ENCODE measurements at places on chromosomes 3 and 15.
A peak's percentile ranks its signal among the peaks of the same experiment; 100 is the strongest.

DNA sequence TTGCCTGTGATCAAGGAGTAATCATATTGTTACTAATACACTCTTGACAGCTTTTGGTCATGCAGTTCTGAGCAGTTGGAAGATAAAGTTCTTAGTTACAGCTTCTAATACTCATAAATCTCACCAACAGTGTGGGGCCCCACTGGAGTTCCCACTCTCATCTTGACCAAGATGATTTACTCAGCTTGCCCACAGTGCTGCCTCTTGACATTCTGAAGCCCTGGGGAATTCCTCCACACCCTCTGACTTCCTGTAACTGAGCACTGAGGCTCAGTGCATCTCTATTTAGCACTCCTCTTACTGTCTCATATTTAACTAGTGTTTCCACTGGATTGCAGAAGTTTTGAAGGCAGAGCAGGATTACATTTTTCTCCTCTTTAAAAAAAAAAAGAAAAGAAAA, 1.9 kb upstream of the ARL6IP5 start:
- DNase-seq = peak; percentile 66

- no peak for DNase-seq
These were observed 58.8 kb downstream of the ASB7 start for GRCh38 chr15:100661156-100661555.

DNA sequence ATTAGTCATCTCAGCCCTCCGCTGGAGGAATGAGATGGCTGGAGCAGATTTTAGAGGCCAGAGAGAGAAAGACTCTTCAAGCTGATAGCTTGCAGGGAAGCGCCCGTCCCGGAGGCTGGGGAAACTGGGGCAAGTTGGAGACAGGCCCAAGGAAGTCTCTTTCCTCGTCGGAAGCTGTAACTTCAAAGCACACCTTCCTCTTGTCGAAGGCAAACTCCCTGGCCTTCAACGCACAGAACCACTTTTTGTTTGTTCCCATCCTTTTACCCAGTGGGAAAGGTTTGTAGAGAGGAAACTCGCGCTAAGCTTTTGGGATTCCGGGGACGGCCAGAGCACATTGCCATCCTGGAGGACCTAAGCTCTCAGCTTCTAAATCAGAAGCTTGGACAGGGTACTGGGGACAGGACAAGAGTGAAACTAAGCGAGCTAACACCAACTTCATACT, 900 bp upstream of the EOMES start:
- no peak for DNase-seq

GRCh38 chr15:94282269-94283250, 51.2 kb downstream of the MCTP2 start:
- no peak for DNase-seq

DNA sequence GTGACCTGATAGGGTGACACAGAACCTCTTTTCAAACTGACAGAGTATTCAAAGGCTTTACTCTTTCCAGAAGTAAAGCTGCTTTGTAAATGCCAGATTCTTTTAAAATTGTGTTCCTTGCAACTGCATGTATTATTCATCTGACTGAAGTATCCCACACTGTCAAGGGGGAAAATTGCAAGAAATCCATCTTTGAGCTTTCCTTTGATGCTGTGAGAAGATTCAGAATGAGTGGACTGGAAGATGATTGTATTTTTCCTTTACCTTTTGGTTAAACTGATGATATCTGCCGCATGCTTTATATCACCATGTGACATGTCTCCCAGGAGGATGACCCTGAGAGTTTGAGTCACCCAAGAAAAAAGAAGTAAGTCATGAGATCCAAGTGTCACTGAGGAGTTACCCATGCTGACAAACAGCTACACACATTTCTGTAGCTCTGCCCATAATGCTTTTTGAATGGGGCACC, 250.8 kb upstream of the CBLB start:
- peak; percentile 9 for DNase-seq

DNA sequence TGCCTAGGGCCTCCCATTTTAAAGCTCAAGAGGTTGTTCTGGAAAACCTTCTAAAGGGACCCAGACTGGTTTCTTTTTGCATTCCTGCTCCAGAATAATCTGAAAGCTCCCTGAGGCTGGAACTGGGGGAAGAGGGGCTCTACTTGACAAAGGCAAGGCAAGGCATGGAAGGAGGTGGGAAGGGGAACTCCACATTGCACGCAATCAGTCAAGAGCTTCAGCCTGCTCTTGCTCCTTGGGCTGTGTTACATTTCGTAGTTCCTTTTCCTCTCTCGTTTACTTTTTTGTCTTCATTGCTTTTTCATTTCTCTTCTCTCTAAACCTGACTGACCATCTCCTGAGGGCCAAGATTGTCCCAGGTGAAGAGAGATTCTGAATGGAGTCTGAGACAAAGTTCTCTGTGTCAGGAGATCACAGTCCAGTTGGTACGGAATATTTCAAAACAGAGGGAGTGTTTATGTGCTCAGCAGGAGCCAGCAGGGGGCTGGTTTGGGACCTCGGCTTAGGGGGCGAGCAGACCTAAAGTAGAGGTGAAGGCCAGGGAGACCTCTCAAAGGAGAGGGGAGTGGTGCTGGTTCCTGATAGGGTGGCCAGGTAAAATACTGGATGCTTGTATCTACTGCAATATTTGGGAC, 6.0 kb upstream of the KCTD6 start:
- DNase-seq = no peak

- no peak for DNase-seq
These were observed 49.5 kb downstream of the CYP11A1 start for GRCh38 chr15:74317820-74318375.

- no peak for DNase-seq
These were observed 29.4 kb downstream of the POLR2M start for GRCh38 chr15:57735891-57736290.

- DNase-seq = peak; percentile 19
These were observed 460 bp upstream of the ZMAT3 start for GRCh38 chr3:179072100-179072438.

DNA sequence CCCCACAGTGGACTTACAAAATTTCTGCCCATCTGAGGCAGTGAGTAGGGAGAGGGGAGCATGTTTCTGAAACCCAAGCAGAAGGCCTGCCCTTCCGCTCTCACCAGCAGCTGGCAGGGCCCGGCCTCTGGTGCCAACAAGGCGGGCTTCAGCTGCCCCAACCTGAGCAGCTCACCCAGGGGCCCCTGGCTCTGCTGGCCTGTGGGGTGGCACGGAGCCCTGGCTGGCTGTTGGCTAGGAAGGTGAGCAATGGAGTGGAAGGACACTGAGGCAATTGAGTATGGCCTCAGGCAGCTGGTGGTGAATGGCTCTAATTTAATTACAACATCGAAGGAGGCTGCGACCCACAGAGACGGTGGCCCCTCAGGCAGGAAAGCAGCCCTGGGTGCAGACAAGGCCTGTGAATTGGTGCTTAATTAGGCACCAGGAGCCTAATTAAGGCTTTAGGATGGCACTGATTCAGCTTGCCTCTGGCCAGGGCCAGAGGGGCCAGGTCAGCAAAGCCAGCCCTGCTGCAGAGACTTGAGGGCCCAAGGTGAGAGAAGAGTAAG, 60.9 kb downstream of the ST8SIA2 start:
- no peak for DNase-seq

GRCh38 chr3:77038930-77039605, 831 bp upstream of the ROBO2 start:
- DNase-seq = no peak

DNA sequence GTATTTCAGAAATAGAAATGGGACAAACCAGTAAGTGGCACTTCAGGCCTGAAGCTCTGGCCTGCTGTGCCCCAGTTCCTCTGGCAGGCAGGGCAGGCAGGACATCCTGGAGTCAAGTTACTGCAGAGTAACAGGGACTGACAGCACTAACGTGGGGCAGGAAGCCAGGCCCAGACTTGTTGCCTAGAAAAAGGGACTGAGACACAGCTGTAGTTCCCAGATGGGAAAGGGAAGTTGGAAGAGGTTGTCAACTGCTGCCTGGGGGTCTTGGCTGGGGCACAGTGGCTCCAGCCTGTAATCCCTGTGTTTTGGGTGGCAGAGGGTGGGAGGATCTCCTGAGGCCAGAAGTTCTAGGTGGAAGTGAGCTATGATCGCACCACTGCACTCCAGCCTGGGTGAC, 171.9 kb downstream of the FMN1 start:
- DNase-seq = no peak

DNA sequence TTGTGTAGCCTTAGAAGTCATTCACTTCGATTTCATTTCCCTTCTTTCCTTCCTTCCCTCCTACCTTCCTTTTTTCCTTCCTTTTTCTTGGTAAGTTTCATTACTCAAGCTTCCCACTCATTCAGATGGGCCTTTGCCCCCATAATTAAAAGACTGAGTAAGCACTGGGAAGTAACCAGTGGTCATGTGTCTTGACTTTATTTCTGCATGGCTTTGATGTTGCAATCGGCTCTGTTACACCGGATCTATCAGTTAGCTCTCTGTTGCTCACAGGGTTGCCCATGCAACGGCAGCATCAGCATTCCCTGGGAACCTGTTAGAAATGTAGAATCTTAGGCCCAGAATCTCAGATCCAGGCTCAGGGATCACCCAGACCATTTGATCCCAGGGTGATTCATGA, 25.6 kb upstream of the LARS2 start:
- no peak for DNase-seq

GRCh38 chr15:63276342-63277037, 915 bp upstream of the APH1B start:
- no peak for DNase-seq

DNA sequence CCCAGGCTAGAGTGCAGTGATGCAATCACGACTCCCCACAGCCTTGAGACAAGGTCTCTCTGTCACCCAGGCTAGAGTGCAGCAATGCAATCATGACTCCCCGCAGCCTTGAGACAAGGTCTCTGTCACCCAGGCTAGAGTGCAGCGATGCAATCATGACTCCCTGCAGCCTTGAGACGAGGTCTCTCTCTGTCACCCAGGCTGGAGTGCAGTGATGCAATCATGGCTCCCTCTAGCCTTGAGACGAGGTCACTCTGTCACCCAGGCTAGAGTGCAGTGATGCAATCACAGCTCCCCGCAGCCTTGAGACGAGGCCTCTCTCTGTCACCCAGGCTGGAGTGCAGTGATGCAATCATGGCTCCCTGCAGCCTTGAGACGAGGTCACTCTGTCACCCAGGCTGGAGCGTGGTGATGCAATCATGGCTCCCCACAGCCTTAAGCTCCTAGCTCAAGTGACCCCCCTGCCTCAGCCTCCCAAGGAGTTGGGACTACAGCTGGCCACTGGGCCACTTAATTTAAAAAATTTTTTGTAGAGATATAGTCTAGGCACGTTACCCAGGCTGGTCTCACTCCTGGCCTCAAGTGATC, 26.1 kb downstream of the TFRC start:
- no peak for DNase-seq

GRCh38 chr3:126826693-126827092, 122.7 kb downstream of the CHCHD6 start:
- DNase-seq = no peak

DNA sequence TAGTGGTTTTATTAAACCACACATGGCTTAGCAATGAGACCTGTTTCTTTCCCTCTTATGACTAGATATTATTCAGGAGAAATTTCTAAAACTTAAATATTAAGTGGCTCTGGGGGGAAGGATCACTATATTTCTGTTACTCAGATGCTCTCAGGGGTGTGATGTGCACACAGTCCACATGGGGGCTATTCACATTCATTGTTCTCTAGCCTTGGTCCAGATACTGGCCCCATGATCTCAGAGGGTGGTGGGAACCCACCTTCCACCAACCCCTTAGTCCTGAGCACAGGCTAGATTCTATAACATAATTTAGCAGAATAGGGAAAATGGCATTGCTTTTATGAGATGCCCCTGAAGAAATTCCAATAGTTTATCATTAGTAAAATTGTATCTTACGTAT, 149.0 kb upstream of the ST8SIA2 start:
- no peak for DNase-seq

- no peak for DNase-seq
These were observed 28.5 kb downstream of the MINDY4B start for GRCh38 chr3:150876611-150877265.

- DNase-seq = no peak
These were observed 34.3 kb upstream of the APH1B start for GRCh38 chr15:63243101-63243500.

DNA sequence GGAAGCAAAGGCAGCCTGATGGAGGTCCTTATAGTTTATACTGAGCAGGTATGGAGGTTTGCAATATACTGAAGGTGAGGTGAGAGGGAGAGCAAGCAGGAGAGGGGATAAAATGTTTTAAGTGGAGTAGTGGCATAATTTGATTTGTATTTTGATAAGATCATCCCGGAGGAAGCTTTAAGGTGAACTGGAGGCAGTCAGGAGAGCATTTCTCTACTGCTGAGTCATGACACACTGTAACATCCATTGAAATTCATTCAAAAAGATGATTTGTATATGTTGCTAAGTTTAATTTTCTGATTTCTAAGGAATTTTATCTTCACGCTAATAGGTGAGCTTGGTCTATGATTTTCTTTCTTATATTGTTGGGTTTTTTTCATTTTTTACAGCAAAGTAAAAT, 81.4 kb downstream of the SERPINI1 start:
- no peak for DNase-seq

DNA sequence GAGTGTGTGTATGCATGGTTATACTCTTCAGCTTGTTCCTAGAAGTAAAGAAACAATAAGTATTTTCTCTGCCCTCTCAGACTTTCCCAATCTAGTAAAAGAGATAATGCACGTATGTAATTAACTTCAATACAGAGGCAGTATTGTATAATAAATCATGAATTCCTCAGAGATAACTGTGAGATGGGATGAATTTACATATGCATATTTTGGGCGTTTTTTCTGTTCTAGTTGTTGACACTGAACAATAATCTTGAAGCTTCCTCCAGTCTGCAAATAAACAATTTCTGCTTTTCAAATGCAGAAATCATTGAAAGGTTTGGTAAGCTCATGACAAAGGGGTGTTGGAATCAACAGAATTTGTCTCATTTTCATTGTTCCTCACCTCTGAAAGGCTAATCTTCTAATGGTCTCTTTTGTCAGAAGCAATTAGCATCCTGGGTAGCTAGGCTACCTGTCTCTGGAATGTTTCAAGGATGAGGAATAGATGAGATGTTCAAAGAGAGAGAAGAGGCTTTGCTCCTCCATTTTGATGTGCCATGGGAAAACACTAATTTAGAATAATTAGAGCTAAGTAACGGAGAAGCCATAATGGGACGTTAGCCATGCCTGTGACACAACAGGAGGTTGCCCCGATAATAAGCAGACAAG, 43.3 kb upstream of the SIAH2 start:
- no peak for DNase-seq

DNA sequence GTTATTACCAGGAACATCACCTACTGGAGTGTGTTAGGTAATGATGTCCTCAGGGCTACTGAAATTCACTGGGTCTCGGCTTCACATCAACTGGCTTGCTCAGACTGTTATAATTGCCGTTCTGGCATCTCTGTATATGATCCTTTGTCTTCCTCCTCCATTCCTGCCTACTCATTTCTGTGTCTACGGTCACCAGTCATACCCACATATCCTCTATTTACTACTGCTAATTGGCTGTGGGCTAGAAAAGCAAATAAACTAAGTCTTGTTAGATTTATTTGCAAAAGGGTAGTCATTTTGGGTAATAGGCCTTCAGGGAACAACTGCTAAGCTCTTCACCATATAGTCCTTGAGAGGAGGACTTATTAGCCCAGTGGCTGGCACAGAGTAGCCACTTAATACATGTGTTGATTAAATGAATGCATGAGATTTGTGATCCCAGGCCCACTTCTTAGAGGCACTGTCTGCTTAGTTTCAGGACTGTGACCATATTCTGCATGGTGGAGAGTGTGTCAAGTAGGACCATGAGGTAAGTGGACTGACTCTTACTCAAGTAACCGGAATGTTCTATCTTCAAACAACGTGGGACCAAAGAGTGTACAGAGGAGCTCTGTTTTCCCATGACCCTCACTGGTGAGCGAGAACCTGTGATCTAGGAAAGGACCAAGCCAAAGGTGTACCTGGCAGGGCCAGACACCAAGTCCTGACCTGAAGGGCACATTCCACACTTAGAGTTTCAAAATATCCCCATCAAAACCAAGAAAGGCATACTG, 13.2 kb downstream of the ZDHHC3 start:
- DNase-seq = no peak

- no peak for DNase-seq
These were observed 27.1 kb downstream of the CLRN1 start for GRCh38 chr3:150945226-150946032.

All from stimulated activated CD4-positive, alpha-beta T cell treated with anti-CD3 and anti-CD28 coated beads, Interleukin-15, amount 100 ng/mL, for 48 hours (primary cell).